Neural crest cell (in vitro differentiated cells): ENCODE measurements at places on chromosomes 16 and 17. TPM values are rescaled to one million over a fixed set of nuclear protein-coding genes. Genes with fewer than 3 reads are reported as not detected.
A peak's percentile ranks its signal among the peaks of the same experiment; 100 is the strongest.

WFDC1 gene
- total RNA-seq, result 0.14 and 0.30 TPM in 2 replicates

GRCh38 chr17:7046127-7046724 is 2.3 kb upstream of the SLC16A11 start:
- peaks cover 34% of the 10 kb centered on the region for H3K4me1 ChIP-seq
- no peak for DNase-seq
- H3K27ac ChIP-seq, result no peak overlapping the region
- no peaks in the 10 kb centered on the region for H3K36me3 ChIP-seq

DNA sequence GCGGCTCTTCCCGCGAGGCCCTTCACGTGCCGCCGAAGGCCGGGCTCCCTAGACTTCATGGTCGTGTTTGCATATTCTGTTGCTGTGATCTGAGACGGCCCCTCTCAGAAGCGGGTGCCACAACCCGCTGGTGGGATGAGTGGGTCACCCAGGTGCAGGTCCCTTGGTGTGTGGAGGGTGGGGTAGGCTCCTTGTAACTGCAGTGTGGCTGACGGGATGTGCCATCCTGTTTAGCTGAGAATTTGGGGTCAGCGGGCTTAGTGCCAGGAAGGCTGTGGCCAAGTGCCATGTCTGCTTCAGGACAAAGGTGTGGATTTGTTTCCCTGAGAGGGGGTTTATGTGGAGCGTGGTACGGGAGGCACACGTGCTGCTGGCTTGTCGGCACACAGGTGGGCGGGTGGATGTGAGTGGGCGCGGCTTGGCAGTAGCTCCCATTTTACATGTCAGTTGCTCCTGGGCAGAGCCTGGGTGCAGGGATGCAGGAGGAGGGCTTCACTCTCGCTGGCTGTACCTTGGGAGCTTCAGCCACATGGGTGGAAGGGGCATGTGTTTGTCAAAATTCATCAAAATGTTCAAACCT is 9.2 kb upstream of the WFIKKN1 start:
- H3K4me3 ChIP-seq, result peak overlapping the region; percentile 57
- peaks cover 15% of the 10 kb centered on the region for H3K4me1 ChIP-seq
- H3K36me3 ChIP-seq, result no peaks in the 10 kb centered on the region
- no peaks in the 10 kb centered on the region for H3K27me3 ChIP-seq
- DNase-seq, result no peak

DNA sequence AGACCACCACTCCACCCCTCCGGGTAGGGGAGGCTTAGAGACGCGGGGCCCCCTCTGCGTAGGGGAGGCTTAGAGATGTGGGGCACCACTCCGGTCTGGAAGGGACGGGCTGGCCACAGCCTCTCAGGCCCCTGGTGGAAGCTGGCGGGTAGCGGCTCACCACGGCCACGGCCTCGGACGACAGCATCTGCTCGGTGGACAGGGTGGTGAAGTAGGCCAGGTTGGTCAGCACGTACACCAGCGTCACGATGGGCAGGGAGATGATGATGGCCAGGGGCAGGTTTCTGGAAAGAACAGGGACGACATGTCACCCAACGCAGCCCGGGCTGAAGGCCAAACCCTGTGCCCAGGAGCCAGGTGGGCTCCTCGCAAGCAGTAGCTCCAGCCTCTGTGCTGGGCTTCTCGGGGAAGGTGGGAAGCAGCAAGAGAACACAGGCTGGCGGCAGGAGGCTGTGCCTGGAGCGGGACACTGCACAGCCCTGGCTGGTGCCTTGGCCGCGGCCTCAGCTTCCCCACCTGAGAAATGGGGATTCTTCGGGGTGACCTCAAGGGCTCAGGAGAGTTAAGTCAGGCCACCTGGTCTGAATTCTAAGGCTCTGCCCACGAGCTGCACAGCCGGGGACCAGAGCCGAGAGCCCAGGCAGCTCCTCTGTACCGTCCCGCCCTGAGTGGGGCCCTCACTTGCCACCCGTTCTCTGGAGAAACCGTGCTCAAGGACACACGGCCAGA is 29.6 kb downstream of the SLC7A5 start:
- no peaks in the 10 kb centered on the region for H3K27me3 ChIP-seq
- no peak overlapping the region for H3K27ac ChIP-seq
- H3K4me3 ChIP-seq, result no peak overlapping the region
- no peaks in the 10 kb centered on the region for H3K36me3 ChIP-seq

DNA sequence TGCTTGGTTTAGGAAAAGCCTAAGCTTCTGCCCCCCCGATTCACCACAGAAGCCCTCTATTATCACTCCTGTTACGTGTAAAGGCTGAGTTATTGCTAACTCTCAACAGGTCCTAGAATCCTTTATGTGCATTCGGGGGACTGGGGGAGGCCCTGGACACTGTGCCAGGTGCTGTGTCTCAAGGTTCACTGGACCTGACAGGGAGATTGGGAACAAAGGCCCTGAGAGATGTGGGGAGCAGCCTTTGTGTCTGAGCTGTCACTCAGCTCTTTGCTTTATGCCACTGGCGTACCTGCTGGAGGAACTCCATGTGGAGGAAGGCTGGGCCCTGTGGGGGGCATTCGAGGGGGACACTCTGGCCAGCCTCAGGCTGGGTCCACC is 65.9 kb downstream of the METRNL start:
- H3K4me3 ChIP-seq, result no peak overlapping the region
- no peak for DNase-seq
- H3K27me3 ChIP-seq, result peaks cover 10% of the 10 kb centered on the region

DNA sequence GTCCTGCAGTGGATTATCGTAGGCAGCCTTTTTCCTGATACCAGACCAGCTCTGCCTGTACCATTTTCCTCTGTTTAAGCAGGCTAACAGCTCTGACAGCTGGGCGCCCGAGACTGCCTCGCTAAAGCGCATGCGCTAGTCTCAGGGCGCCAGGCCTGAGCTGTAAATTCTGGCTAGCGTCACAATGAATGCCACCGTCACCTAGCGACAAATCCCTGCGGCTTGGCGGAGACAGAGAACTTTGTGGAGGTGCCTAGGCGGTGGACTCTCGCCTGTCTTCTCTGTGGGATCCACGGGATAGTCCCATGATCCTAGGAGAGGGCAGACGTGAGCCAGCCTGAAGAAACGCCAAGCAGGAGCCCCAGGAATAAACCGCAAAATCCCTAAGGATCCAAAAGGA is 573.9 kb downstream of the KCNJ18 start:
- no peaks in the 10 kb centered on the region for H3K4me1 ChIP-seq
- no peak for DNase-seq
- no peaks in the 10 kb centered on the region for H3K27me3 ChIP-seq
- H3K4me3 ChIP-seq, result no peak overlapping the region
- no peaks in the 10 kb centered on the region for H3K36me3 ChIP-seq
- no peak overlapping the region for H3K27ac ChIP-seq

GRCh38 chr17:50501054-50501453 is 7.2 kb upstream of the MYCBPAP start:
- H3K27me3 ChIP-seq, result peaks cover 3% of the 10 kb centered on the region
- H3K4me1 ChIP-seq, result peaks cover 6% of the 10 kb centered on the region
- H3K4me3 ChIP-seq, result no peak overlapping the region
- no peaks in the 10 kb centered on the region for H3K36me3 ChIP-seq
- peak; percentile 50 for DNase-seq
